ENCODE measurements at places on chromosomes 3 and 15. TPM values are rescaled to one million over a fixed set of nuclear protein-coding genes. Genes with fewer than 3 reads are reported as not detected.

DNA sequence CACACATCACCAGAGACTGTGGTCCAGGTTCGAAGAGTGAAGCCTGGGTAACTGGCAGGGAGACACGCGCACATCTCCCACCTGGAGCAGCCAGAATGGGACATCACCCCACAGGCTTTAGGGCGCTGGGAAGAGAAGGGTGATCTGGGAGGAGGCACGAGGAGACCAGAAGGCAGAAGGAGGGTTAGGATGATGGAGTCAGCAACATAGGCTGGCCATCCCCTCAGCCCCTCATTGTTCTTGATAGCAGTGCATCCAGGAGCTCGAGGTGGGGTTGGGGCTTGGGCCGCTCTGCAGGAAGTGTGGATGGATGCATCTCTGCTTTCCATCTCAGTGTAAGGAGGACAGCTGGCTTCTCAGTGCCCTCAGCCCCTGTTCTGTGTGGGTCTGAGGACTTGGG, 15.2 kb downstream of the PLA2G4F start:
- DNase-seq: no peak

- DNase-seq: no peak
These were observed 12.6 kb downstream of the PTH1R start for GRCh38 chr3:46890132-46890531.

- DNase-seq: no peak
These were observed 55.5 kb upstream of the ZBED2 start for GRCh38 chr3:111650378-111651275.

- DNase-seq: no peak
These were observed 148.7 kb upstream of the BHLHE40 start for GRCh38 chr3:4830586-4830914.

The MEX3B gene
- 7.2 TPM for total RNA-seq

All from LHCN-M2 (cell line).